Lower leg skin (tissue), 4 donors: ENCODE measurements at places on chromosomes 16 and 17.

- DNase-seq, result no peak
Observed at GRCh38 chr16:66900721-66901441, 17.8 kb downstream of the CDH16 start.

DNA sequence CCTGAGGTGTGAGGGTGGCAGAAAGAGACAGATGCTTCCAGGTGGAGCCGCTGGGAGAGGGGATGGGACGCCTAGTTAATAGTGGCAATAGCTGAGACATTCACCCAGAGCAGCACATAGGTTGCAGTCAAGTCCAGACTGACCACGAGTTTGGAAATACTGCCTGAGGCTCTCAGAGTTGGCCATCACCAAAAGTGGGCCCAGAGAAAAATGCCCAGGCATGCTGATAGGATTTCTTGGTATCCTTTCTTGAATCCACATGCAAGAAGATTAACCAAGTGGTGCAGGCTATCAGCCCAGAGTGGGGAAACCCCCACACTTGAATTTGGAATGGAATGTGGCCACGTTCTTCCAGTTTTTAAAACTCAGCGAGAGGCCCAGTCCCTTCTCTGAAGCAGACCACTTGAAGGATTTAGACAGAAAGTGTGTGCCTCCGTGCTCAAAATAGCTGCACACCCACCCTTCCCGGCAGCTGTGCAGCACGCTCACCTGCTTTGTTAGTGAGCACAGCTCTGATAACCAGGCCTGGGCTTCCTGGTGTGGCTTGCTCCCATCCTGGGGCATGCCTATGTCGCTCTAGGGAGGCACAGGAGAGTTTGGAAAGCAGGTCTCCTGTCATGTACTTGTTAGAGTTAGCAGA is 35.7 kb downstream of the PLD6 start:
- no peak for DNase-seq

DNA sequence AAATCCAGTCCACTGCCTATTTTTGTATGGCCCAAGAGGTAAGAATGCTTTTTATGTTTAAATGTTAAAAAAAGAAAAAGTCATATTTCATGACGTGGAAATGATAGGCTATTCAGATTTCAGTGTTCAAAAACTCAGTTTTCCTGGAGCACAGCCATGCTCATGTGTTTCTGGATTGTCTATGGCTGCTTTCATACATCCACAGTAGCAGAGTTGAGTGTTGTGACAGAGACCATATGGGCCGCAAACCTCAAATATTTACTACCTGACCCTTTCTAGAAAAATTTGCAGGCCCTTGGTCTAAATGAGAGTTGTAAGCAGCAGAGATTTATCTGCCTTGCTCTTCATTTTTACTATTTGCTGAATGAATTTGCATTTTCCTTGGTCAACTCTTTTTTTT is 264.1 kb downstream of the CBLN1 start:
- DNase-seq, result no peak

- peak; percentile 9 for DNase-seq
Observed at GRCh38 chr16:71931599-71931998, 36.3 kb downstream of the IST1 start.

GRCh38 chr17:10126616-10127501 is 71.5 kb downstream of the GAS7 start:
- no peak for DNase-seq

GRCh38 chr17:57599271-57600045 is 145.6 kb downstream of the CCDC182 start:
- no peak for DNase-seq

GRCh38 chr17:56222255-56222654 is 69.0 kb downstream of the ANKFN1 start:
- DNase-seq, result no peak

GRCh38 chr17:17859909-17860765 is 23.4 kb upstream of the SREBF1 start:
- peak; percentile 92 for DNase-seq
